ENCODE measurements at places on chromosomes 2 and 18.

- DNase-seq = no peak
Observed at GRCh38 chr2:222391743-222392285, 32.5 kb upstream of the SGPP2 start.

- no peak for DNase-seq
Observed at GRCh38 chr2:75375646-75376582, 176.6 kb upstream of the TACR1 start.

DNA sequence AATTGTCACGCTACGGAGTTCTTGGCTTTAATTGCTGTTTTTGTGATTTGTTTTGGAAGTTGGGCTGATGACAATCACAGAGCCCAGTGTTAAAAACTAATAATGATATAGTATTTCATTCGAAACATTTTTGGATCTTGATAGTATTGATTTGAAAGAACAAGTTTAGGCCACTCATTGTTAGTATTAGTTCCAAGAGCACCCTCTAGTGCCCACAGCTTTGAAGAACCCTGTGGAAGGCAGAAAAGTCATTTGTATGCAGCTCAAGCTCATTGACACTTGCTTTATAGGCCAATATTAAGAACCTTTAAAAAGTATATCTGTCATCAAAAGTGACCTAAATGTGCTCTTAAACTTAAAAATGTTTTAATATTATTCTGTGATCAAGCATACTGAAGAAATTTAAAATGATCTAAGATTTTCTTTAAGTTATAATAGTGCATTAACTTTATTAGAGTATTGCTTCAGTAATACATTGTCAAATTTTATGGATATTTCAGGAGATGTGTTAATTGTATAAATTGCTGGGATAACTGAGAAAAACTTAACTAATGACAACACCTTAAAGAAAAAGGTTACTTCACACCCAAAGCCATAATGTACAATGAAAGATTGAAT is 191.0 kb downstream of the GRB14 start:
- DNase-seq = peak; percentile 41

DNA sequence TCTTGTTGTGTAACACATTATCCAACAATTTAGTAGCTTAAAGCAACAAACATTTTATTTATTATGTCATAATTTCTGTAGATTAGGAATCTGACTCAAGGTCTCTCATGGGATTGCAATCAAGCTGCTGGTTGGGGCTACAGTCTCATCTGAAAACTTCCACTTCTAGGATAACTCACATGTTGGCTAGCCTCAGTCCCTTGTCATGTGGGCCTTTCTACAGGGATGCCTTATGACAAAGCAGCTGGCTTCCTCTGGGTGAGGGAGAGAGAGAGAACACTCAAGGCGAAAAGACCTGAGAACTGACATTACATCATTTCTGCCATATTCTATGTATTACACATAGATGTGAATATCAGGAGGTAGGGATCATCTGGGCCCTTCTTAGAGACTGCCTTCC is 317.9 kb upstream of the VRK2 start:
- DNase-seq = no peak

DNA sequence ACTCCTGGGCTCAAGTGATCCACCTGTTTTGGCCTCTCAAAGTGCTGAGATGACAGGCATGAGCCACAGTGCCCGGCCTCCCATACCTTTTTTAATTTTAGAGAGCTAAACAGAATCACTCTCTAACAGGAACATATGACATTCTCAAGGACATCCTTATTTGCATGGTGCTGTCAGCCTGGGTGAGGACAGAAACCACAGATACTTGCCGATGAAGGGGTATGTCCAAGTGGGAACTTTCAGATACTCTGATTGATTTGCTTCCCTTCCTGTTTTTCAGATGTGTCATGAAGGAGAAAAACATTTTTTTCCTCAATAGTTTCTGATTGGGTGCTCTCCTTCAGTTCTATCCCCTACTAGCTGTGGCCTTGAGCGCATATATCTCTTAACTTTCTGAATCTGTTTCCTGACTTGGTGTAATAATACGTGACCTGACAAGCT is 49.6 kb downstream of the MYO3B start:
- no peak for DNase-seq

DNA sequence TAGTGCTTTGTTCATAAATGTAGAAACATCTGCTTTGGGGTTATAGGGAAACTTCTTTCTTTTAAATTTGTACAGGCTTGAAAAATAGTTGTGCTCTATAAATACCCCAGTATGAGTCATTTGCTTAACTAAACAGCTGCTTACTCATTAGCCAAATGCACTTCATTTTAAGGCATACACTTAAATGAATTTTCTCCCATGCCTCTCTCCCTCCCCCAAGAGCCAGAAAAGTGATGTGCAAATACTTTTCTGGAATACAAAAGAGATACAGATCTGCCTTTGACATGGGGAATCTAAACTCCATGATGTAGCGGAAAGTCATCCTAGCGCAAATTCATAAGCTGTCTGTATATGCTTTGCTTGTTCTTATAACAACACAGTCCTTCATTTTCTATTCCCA is 469.4 kb downstream of the DLGAP1 start:
- DNase-seq = no peak

DNA sequence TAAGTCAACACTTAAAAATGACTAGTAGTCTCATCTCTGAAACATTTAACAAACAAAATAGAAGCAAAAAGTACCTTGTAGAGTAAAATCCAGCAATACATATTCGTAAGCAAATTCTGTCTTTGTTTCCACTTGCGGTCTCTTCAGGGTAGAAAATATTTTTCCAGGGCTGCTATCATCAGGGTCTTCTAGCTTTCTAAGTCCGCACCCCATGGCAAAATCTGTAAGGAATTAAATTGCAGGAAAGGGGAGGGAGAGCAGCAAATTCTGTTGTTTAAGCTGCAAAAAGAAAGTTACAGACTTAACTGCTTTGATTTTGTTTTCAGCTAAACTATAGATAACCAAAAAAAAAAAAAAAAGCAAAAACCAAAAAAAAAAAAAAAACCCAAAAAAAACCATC is at the start of gene RFTN2:
Gene RFTN2 (minus strand): TSS at position 342 of the 400 bp plus-strand sequence. CDS start 129 bp downstream, at position 213.
- DNase-seq = no peak

GRCh38 chr2:168157926-168158325 is 89.5 kb downstream of the STK39 start:
- no peak for DNase-seq

DNA sequence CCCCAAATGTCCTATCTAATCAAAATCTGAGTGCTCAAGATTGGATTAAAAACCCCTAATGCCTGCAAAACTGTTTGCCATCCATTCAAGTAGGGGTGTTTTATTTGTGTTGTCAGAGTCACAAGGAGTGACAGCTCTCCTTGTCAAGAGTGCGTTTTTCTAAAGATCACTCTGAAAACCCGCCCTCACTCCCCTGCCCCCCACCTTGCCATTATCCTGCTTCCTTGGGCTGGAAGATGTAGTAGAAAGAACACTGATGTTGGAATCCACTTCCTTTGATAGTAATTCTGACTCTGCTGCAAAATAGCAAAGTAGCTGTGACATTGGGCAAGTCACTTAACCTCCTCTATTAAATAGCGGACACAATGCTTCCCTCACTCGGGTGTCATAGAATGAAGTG is 155.6 kb downstream of the TSN start:
- DNase-seq = no peak

DNA sequence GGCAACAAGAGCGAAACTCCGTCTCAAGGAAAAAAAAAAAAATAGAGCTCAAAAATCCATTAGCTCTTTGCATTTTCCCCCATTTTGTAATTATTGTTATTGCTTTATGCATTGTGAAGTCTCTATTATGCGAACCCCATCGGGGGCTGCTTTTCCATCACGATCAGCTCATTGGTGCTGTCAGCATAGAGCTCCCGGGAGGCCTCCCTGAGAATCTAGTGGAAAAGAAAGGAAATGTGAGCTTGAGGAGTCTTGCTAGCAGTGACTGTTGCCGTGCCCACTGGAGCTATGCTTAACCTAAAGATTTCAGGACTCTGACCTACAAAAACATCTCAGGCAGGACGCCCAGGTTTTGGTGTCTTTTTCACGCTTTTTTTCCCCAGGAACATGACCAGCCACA is 102.6 kb upstream of the NDUFV2 start:
- no peak for DNase-seq

GRCh38 chr2:164514491-164514890 is 106.8 kb downstream of the GRB14 start:
- DNase-seq = peak; percentile 55

GRCh38 chr2:121491518-121491917 is 39.2 kb upstream of the RNU4ATAC start:
- no peak for DNase-seq

- no peak for DNase-seq
Observed at GRCh38 chr18:57081899-57082298, 65.0 kb upstream of the BOD1L2 start.

DNA sequence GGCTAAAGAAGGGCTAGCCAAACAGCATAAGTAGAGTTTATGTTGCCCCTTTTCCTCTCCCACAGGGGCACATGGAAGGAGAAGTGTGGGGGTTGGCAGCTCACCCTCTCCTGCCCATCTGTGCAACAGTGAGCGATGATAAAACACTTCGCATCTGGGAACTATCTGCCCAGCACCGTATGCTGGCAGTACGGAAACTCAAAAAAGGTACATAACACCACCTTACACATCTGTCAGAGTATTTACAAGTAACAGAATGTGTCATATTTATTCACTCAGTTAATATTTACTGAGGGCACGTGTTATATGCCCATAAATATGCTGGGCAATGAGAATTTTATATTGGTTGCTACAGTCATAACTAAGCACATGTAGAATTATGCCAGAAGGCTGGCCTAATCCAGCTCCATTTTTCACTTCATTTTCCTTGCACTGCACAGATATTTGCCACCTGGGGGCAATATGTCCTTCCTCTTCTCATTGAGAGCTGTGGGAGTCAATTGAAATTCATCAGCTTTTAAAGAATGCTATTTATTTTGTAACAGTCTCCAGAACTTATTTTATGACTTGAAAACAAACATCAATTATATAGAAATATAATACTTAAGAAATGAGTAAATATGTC is 150.6 kb downstream of the RTN4 start:
- peak; percentile 16 for DNase-seq

- no peak for DNase-seq
Observed at GRCh38 chr2:59754011-59754735, 799.3 kb downstream of the BCL11A start.

DNA sequence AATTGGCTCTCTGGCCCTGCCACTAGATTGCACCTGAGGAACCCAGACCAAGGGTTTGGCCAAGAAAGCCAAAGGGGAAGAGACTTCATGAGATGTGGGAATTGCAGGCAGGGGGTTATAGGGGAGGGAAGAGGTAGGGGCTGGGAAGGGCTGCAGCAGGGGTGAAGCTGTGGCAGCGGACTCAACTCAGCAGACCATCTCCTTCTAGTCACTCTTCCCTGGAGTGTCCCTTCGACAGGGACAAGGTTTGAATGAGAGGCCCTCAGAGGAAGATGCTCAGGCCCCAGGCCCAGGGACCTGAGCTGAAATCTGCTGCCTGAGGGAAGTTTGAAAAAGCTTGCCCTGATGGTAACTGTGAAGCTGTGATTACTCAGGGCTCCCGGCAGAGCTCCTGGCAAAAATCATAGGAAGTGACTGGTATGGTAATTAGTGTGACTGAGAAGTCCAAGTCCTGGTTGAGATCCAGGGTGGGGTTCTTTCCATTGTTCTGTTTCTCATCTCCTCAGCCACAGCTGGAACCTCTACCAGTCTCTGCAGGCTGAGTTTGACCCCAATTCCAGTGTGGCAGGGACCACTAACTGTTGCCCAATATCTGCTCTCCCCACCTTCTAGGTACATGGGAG is 300.9 kb downstream of the CYP26B1 start:
- no peak for DNase-seq

- no peak for DNase-seq
Observed at GRCh38 chr2:102283996-102284395, 27.4 kb upstream of the IL1RL1 start.

GRCh38 chr2:109423556-109424359 is 190.0 kb downstream of the SEPTIN10 start:
- peak; percentile 60 for DNase-seq

- DNase-seq = peak; percentile 53
Observed at GRCh38 chr18:34493099-34493544, 217.0 kb upstream of the DTNA start.

- no peak for DNase-seq
Observed at GRCh38 chr18:31183302-31183701, 20.6 kb upstream of the DSC1 start.

- no peak for DNase-seq
Observed at GRCh38 chr18:44393406-44393805, 287.3 kb upstream of the SETBP1 start.

DNA sequence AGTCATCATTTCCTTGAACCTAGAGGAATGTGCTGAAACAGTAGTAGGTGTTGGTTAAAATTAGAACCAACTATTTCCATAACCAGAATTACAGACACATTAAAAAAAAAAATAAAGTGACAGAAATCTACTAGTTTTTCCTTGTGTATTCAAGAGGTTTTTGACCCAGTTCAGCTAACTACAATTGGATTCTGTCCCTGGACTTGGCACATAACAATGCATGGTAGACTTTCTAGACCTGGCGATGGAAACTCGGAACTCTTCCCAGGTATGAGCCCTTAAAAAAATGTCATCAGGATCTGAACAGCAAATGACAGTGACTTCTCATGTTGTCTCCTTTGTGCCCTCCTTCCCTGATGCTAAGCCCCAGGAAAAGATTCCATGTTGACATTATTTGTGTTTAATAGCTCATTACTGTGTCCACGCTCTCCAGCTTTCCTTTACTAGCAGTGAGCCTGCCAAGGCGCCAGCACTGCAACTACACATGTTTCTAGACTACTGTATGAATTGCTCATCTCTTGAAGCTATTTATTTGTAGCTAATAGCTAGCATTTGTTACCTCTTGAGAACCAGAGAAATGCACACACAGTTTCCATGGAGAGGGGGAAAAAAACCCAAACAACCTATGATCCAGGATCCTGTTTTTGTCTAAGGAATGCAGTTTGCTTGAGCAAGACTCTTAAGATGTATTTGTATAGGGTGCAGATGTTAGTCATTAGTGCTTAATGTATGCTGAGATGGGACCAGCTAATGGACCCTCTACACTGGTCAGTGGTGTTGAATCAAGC is 148.5 kb downstream of the FMNL2 start:
- no peak for DNase-seq

DNA sequence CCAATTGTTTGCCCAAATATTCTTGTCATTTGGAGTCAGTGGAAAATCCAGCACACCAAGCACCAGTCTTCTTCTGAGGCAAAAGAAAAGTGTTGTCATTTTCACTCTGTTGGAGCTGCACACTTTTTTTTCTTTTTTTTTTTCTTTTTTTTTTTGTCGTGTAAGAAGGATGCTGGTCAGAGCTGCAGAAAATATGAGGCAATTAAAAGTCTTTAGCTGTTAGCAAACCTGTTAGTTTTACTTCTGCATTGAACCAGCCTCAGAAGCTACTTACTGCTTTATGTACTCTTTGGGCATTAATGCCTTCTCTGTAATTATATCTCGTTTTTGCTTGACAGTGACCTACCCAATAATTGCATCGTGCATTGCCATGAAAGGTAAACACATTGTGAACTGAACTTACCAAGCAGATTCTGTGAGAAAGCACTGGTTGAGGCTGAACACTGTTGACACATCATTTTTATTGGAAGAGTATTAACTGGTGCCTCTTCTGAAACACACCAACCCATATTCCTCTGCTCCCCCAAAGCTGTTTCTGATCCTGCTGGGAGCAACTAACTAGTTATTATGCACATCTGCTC is 165.4 kb downstream of the CAPN13 start:
- no peak for DNase-seq

Measured in RCC 7860 (cell line).